Astrocyte (in vitro differentiated cells and primary cell): ENCODE measurements at places on chromosomes 12 and 14.

DNA sequence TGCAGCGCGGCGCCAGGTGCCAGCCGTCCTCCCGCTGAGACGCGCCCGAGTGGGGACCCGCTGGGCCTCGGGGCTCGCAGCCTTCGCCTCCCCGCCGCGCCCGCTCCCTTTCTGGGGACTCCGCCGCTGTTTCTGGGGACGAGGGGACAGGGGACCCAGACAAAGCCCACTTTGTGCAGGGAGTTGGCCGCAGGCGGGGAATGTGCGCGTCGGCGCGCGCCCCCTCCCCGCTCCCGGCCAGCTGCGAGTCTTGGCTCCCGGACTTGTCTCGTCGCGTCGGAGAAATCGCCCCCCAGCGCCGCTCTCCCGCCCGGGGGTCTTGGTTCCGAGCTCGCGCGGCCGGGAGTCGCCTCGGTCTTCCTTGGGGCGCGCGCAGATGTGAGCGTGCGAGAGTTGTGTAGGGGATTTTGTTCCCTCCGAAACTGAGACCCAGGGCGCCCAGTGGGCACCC, 717 bp downstream of the VASH1 start:
- DNase-seq = no peak

- no peak for DNase-seq
These were observed 7.1 kb downstream of the NR2C1 start for GRCh38 chr12:95066091-95066855.

GRCh38 chr12:2268471-2269286, 215.9 kb downstream of the CACNA1C start:
- DNase-seq = peak; percentile 95

DNA sequence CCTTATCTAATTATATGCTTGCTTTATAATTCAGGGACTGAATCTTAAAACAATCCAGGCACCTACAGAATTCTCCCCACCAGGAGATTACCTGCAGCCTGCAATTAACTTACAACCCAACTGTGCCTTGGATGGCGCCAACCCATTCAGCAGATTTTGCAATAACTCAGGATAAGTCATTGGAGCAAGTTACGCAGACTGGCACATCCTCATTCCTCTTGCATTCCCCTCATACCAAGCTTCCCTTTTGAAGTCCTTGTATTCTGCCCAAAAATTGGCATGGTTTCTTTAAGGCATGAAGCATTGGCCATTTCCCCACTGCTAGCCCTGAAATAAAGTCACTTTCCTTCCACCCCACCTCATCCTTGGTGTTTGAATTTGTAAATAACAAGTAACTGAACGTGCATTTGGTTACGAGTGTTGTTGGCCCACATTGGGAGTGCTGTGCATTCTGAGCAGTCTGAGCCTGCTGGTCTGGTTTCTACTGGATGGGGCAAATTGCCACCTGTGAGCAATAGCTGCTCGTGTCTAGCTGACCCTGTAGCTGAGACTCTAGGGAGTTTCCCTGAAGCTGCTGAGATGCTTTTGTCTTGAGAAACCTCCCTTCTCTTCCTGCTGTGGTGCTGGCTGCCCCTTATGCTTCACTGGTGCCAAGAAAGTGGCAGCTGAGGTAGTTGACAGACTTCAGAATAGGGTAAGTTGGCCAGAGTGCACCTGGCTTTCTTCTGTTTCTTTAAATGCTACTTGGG, 99.2 kb upstream of the SCAF11 start:
- DNase-seq = no peak

DNA sequence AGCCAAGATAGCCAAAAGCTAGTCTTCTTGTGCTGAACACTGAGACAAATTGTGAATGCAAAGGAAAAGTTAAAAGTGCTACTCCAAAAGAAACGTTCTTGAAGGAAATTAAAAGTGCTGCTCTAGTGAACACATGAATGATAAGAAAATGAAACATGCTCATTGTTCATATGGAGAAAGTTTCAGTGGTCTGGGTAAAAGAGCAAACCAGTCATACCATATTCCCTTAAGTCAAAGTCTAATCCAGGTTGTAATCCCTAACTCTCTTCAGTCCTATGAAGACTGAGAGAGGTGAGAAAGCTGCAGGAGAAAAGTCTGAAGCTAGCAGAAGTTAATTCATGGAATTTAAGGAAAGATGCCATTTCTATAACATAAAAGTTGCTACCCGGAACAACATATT, 121.5 kb downstream of the MNAT1 start:
- DNase-seq = no peak

GRCh38 chr12:12719496-12719895, 2.3 kb downstream of the CDKN1B start:
- no peak for DNase-seq

DNA sequence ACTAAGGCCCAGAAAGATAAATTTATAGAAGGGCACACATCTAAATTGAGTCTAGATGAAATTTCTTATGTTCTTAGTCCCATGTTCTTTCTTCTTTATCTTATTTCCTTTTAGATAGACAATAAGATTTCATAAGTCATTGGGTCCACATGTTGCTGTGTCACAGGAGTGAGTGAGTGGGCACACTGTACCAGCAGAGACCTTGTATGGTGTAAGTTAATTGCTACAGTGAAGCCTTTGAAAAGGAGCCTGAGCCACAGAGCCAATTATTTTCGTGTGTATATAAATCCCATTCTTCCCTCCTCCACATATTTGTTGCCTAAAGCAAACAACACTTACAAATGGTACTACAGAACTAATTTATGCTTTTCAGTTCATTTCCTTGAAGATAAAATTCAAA, 79.1 kb downstream of the GRIP1 start:
- no peak for DNase-seq

- no peak for DNase-seq
These were observed 139.1 kb upstream of the SFSWAP start for GRCh38 chr12:131571827-131572226.

GRCh38 chr12:81078469-81079196, 754 bp downstream of the ACSS3 start:
- peak; percentile 72 for DNase-seq

- peak; percentile 11 for DNase-seq
These were observed 6.6 kb downstream of the PPHLN1 start for GRCh38 chr12:42332301-42333285.

DNA sequence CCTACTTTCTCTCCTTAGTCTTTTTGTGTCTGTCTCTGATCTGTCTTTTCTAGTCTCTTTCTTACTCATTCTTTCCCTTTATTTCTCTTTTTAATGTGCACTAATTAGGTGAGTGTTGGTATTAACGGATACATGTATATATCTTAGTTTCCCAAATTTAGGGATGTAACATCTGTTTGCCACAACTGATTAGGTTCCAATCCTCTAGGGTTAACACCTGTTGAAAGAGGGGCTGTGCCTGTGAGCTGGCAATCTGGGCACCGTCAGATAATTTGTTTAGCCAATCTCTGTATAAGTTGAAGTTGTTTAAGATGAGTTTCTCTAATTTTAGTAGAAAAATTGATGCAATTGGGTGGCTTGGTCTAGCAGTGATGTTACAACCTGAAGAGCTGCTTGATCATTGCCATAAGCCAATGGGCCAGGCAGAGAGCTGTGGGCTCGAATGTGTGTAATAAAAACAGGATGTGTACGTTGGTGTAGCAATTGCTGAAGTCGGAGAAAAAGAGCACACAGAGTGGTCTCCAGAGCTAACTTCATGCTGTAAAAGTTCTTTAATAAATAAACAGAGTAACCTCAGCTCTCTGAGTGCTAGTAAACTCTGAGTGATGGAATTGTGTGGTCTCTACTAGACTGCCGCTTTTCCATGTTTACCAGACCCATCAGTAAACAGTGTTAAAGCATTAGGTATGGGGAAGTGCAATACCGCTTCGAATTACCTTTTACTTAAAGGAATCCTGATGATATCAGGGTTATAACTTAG, 18.3 kb upstream of the LYZ start:
- DNase-seq = no peak

GRCh38 chr14:54688229-54688628, 121.3 kb downstream of the SAMD4A start:
- no peak for DNase-seq

GRCh38 chr14:99346470-99347080, 74.6 kb upstream of the BCL11B start:
- no peak for DNase-seq

- DNase-seq = no peak
These were observed 128.2 kb downstream of the TMEM117 start for GRCh38 chr12:43964033-43964432.

- peak; percentile 33 for DNase-seq
These were observed 39.9 kb upstream of the MDGA2 start for GRCh38 chr14:47715330-47715729.

GRCh38 chr14:67207810-67208209, 18.6 kb downstream of the GARIN2 start:
- no peak for DNase-seq

- DNase-seq = no peak
These were observed 12.6 kb downstream of the RXYLT1 start for GRCh38 chr12:63792338-63792737.

GRCh38 chr12:31519511-31519910, 71.4 kb downstream of the DENND5B start:
- DNase-seq = no peak

GRCh38 chr14:86989285-86989684, 1003.7 kb downstream of the GALC start:
- DNase-seq = no peak

- no peak for DNase-seq
These were observed 8.0 kb upstream of the EVL start for GRCh38 chr14:100056964-100057795.

DNA sequence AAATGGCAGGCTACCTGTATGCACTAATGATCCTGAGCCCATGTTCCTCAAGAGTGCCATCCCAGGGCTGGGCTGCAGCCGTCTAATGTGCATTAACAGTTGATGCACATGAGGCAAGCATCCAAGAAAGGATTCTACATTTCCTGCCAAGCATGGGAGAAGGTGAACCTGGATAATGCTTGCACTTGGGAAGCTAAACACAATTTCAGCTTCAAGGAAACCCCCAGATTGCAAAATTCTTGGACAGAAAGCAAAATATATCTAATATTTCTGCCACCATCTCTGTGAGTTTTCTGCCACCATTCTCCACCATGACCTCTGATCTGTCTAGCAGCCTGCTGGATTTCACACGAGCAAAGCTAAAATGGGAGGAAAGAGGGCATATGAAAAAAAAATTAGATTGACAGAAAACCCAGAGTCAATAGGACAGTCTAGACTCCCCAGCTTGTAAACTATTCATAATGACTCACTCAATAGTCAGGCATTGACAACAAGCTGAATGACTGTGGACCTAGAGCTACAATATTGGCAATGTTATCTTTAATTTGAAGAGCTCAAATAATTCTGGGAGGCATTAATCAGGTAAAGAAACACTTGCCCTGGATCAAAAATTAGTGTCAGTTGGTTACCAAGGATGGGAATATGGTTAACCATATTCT, 91.9 kb upstream of the BCL2L14 start:
- peak; percentile 44 for DNase-seq

- DNase-seq = no peak
These were observed 6.6 kb downstream of the LRRC9 start for GRCh38 chr14:59926534-59926933.

DNA sequence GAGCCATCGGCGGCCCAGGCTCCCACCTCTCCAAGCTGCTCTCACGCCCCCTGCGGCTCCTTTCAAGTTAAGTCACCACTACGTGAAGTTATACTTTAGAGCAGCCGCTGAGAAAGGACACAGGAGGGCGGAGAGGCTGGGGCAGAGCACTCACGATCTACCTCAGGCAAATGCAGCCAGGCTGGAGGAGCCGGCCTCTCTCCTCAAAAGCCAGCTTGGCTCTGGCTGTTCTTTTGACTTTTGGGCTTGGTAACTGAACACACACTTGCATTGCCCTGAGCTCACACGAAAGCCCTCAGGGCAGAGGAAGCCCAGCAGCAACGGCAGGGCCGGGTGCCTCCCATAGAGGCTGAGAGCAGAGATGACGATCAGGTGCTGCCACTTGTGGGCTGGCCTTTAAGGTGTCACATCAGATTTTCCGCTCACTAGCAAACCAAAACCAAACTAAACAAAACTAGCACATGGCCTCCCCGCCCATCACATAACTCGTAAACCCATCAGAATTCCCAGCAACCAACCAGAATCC, 75.2 kb downstream of the PITPNM2 start:
- DNase-seq = peak; percentile 46

- DNase-seq = no peak
These were observed 4.7 kb downstream of the ACVRL1 start for GRCh38 chr12:51911788-51912711.

- no peak for DNase-seq
These were observed 3.4 kb downstream of the PHC1 start for GRCh38 chr12:8917751-8918150.

GRCh38 chr12:94282675-94283074, 134.3 kb downstream of the PLXNC1 start:
- DNase-seq = no peak

DNA sequence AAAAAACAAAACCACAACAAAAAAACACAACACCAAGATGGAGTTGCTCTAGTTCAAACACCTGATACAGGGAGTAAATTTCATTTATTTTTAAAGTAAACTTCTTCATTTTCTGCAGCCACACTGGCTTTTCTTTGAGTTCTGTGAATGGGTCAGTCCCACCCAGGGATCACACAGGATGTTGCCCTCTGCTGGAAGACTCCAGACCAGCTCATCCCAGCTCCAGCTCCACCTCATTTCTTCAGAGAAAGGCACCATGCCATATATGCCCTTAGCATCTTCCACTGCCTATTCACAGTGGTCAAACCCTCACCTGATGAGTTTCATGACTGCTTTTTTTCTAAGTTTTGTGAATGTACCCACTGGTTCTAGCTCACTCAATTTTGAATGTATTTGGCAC, 8.0 kb downstream of the GLIPR1 start:
- DNase-seq = peak; percentile 29

- DNase-seq = no peak
These were observed 989.3 kb upstream of the NOVA1 start for GRCh38 chr14:27587103-27587502.

DNA sequence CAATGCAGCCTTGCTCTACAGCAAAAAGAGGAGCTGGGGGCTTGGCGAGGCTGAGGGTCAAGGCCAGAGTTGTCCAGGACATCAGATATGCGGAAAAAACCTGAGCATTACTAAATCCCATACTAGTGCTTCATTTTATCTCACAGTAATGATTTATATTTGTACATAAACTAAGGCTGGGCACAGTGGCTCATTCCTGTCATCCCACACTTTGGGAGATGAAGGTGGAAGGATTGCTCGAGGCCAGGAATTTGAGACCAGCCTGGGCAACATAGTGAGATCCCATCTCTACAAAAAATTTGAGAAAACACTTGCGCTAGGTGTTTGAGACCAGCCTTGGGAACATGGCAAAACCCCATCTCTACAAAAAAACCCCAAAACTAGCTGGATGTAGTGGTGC, 11.6 kb upstream of the JPH4 start:
- DNase-seq = no peak

DNA sequence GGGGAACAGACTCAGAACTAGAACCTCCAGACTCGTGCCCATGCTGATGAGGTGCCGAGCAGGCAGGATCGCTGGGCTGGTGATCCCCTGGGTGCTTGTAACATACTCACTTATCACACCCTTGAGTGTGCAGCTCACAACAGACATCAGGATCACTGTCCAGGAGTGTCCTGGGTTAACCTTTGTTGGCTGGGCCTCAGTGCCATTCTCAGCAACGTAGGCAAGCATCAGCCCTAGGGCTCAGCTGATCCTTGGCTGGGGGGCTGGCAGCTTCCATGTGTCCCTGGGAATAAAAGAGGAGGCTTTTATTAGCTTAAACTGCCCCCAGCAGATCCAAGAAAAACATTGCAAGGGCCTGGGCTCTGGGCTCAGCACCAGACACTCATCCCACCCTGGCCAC, 1.6 kb downstream of the TMEM229B start:
- DNase-seq = no peak

GRCh38 chr14:105647784-105648608, 121.6 kb downstream of the TMEM121 start:
- no peak for DNase-seq

GRCh38 chr12:127240249-127240929, 1026.6 kb upstream of the TMEM132C start:
- DNase-seq = no peak

- DNase-seq = peak; percentile 98
These were observed 47.7 kb upstream of the MAP3K9 start for GRCh38 chr14:70856851-70857495.
